ENCODE measurements at places on chromosomes 2 and 18.

GRCh38 chr2:38180754-38181153, 104.8 kb upstream of the CYP1B1 start:
- no peak for DNase-seq

DNA sequence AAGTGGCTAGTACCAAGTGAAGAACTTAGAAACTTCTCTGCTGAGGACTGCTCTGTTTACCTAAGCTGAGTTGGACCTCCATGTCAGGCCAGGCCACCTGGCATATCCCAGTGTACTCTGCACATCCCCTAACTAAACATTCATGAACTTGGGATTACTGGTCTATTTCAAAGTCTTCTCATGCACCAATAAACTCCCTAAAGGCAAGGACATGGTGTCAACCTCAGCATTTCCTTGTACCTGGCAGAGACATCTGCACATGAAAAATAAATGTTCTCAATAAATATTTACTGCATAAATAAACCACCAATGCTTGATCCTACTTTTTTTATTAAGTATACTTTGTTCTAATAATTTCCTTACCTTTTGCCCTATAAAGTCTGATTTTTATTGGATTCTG, 124.8 kb downstream of the LAMA1 start:
- no peak for DNase-seq

- no peak for DNase-seq
Measured at GRCh38 chr2:18282026-18282425, 278.4 kb downstream of the RDH14 start.

- DNase-seq = no peak
Measured at GRCh38 chr2:223929571-223930102, 15.5 kb downstream of the WDFY1 start.

GRCh38 chr2:165401285-165401852, 68.1 kb upstream of the CSRNP3 start:
- peak; percentile 67 for DNase-seq

- no peak for DNase-seq
Measured at GRCh38 chr2:169684135-169684565, 10.1 kb downstream of the CFAP210 start.

DNA sequence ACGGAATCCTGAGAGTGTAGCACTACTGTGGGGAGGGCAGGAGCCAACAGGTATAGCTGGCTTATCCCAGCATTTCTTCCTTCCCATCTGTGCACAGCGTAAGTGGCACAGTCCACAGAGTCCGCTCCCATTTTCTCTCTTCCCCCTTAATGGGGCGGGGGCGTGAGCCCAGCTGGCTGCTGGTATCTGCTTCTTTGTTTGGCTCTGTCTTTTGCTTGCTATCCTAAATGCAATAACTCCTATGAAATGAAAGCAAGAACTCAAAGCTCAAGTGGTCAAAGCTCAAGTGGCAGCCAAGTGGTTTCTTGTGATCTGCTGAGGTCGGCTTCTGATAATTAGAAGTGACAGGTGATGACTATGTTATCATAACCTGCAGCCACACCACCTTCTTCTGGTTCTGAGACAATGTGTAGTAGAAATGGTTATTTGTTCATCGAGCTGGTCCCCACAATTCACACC, 192.7 kb downstream of the PLCL1 start:
- DNase-seq = no peak

DNA sequence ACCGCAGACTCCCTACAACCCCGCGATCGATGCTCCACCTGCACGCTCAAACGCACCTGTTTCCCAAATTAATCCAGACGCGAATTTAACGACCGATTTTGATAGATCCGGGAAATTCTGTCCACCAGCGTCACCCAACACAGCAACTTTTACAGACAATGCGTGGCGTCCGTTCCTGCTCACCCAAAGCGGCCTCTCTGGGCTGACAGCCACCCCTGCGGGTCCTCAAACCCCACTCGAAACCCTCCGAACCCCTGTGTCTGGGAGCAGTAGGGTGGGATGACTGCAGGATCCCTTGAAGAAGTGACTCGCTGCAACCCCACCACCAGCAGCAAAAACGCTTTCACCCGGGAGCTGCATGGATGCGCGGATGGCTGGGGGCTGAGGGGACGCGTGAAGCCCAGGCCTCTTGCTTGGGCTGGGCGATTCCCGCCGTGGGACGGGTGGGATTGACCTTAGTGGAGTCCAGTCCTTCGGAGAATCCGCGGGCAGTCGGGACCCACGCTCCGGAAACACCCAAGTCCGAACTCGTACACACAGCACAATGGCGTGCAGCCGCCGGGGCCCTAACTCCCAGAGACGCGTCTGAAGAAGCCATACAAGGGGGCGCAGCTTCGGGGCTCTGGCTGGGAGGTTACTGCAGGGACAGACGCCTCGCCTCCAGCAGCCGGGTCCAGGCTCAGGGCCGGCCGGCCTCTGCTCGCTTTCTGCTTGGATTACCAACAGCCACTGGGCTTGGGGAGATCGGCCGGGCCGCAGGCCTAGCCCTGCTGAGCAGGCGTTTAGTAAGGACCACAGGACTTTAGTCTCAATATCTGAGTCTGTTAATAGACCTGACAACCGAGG, 31.1 kb upstream of the ATP6V1B1 start:
- DNase-seq = no peak

- no peak for DNase-seq
Measured at GRCh38 chr2:3466482-3466863, 52.9 kb downstream of the ADI1 start.

GRCh38 chr18:32760391-32760790, 12.4 kb downstream of the KLHL14 start:
- no peak for DNase-seq

GRCh38 chr2:143030127-143030526, 99.1 kb upstream of the ARHGAP15 start:
- no peak for DNase-seq

DNA sequence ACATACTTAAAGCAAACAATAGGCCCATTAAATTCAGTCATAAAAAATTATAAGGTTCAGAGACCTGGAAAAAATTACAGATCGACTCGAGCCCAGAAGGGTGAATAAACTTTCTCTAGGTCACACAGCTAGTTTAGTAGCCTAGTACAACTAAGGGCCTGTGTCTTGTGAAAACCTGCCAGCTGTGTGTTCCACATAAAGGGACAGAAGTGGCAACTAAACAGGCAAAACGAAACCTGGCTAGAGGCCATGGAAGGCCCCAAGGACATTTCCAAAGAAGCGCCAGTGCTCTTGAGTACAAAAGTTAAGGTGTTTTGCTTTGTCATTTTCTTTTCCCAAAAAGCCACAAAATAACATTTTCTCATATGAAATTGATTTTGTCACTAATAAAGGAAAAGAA, 164.9 kb downstream of the L3MBTL4 start:
- no peak for DNase-seq

DNA sequence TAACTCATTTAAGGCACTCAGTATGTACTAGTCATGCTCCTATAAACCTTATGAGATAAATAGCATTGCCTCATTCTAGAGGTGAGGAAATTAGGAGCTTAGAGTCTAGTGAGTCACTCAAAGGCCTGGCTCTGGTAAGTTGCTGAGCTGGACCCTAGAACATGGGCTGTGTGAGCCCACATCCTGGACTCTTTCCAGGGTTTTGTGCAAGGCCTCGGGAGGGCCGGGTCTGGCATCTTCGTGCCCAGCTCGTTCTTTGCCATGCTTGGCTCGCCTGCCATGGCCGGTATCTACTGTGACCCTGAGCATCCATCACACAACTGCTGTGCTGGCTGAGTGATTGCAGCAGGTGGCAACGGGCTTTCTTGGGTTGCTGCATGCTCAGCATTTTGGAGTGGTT, 168.0 kb downstream of the LPIN1 start:
- DNase-seq = no peak

DNA sequence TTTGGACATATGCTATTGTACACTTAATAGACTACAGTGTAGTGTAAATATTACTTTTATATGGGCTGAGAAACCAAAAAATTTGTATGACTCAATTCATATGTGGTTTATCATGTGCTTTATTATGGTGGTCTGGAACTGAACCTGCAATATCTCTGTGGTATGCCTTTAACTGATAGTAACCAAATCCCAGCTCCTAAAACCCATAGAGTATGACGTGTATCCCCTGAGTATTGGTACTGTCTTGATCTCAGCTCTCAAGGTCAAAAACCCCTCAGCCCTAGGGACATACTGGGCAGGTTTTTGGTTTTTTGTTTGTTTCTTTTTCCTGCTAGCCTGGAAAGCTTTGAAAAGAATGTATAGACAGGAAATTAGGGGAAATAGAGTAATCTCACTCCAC, 42.2 kb upstream of the ARHGAP15 start:
- DNase-seq = peak; percentile 7

- no peak for DNase-seq
Measured at GRCh38 chr2:200930947-200931626, 32.4 kb downstream of the ORC2 start.

DNA sequence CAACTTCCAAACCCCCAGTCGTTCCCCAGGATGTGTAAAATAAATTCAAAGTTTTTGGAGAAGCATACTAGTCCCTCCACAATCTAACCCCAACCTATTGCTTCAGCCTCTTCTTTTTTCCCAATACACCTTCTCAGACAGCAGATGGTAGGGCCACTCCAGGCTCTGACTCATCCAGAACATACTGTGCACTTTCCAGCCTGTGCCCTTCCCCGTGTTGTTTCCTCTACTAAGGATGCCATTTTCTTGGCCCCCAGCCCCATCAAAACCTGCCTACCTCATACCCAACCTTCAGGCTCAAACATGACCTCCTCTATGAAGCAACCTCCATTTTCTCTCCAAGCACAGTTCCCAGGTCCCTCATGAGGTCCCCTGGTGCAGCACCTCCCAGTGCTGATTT, 669.3 kb downstream of the BCL11A start:
- DNase-seq = no peak

DNA sequence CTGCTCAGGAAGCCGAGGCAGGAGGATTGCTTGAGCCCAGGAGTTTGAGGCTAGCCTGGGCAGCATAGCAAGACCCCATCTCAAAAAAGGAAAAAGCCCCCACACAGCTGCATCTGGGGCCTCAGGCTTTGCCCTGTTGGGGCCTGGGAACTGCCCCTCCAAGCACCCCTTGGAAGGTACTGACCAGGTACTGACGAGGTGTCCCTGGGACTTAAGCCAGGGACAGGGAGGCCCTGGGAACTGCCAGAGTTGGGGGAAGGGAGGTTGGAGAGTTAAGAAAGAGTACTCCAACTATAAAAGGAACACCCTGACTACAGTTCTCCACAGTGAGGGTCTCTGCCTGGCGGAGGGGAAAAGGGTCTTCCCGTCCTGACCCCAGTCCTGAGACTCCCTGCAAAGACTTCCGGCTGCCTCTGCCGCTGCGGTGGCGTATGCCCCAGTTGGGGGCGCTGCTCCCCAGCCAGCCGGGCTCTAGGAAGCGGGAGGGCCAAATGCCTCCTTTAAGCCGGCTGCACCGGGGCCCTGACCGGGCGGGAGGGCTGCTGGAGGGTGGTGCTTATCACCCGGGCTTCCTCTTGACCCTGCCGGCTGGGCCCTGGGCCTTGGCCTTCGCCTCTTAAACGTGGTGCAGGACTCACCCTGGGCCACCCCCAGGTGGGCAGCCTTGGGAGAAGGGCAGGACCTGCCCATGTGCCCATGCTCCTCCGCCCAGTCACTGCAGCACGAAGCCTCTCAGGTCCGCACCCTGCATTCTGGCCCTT, 12.8 kb downstream of the SLC30A3 start:
- DNase-seq = peak; percentile 25

GRCh38 chr18:48756511-48757226, 194.1 kb downstream of the SMAD7 start:
- no peak for DNase-seq

DNA sequence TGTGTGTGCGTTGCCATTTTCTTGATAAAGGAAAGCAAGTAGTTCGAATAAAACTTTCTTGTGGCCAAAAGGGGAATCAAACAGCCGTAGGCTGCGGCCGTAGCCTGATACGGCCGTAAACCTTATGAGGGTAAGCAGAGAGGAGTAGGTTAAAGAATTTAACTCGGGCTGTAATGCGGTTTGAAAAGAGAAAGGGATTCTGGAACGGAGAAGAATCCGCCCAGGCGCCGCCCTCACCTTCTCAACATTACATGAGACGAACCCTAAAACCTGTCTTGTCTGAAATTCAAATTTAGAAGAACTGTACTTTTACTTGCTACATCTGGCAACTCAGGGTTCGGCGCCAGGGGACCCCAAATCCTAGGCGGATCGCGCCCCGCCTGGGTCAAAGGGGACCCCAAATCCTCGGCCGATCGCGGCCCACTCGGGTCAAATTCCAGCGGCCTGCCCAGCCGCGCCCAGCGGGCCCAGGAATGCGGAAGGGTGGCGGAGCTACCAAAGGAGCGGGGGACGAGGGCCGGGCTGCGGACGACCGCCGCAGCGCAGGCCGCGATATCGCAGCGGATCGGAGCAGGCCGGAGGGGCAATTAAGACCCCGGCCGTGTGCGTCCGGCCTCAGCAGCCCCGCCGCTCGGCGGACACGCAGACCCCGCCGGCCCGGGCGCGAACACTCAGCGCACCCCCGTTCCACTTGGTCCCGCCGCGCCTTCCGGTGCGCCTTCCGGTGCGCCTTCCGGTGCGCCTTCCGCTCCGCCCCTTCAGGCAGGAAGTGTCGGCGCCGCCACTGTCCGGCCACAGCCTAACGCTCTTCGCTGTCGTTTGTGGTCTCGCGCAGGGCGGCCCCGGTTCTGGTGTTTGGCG, at the start of gene MYL12B:
Gene MYL12B (plus strand): TSS at position 761 of the 861 bp plus-strand sequence. CDS start 10,766 bp downstream, outside the sequence.
- peak; percentile 74 for DNase-seq

DNA sequence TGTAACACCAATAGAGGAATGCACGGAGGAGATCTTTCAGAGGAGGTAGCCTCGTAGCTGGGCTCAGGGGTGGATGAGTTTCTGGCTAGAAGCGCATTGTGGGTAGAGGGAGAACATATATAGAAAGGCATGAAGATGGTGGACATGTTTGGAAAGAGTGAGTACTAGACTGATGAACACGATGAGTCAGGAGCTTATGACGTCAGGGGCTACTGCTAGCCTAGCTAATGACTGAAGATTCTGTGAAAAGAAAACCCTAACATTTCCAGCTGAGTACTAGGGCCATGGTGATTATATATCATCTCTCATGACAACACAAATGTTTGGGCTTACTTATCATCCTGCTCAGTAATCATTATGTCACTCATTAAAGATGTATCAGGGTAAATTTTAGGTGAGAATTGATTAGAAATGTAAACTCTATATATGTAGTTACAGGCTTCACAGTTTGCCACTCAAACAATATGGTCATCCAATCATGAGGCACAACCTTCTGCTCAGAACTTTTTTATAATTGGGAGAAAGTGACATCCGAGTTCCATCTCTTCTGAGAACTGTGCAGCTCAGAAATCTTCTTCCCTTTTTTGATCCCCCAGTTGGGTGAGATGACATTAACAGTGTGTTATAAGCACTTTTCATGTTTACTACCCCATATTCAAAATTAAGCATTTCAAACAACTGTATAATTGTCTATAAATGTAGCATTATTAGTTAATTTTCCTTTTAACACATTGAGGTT, 22.2 kb upstream of the IL1RN start:
- peak; percentile 51 for DNase-seq

DNA sequence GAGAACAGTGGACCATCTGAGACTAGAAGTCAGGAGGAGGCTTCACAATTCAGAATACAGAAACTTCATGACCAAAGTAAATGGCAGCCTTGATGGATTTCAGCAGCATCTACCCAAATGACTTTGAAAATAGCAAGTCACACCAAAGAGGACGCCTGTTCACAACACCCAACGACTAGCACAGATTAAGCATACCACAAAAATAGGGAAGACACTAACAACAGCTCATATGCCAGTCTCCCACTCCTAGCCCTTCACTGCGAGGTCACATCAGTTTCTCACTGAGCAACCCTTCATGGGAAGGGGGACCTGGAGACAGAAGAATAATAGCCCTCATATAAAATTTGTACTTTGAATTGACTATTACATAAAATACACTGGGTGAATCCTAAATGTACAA, 228.4 kb upstream of the SLC39A10 start:
- no peak for DNase-seq

- peak; percentile 47 for DNase-seq
Measured at GRCh38 chr2:123953846-123954245, 71.2 kb upstream of the CNTNAP5 start.

Measured in fibroblast of upper back skin (primary cell).